Ovary (tissue), 10 donors: ENCODE measurements at places on chromosomes 16 and 17. TPM values are rescaled to one million over a fixed set of nuclear protein-coding genes. Genes with fewer than 3 reads are reported as not detected.

DNA sequence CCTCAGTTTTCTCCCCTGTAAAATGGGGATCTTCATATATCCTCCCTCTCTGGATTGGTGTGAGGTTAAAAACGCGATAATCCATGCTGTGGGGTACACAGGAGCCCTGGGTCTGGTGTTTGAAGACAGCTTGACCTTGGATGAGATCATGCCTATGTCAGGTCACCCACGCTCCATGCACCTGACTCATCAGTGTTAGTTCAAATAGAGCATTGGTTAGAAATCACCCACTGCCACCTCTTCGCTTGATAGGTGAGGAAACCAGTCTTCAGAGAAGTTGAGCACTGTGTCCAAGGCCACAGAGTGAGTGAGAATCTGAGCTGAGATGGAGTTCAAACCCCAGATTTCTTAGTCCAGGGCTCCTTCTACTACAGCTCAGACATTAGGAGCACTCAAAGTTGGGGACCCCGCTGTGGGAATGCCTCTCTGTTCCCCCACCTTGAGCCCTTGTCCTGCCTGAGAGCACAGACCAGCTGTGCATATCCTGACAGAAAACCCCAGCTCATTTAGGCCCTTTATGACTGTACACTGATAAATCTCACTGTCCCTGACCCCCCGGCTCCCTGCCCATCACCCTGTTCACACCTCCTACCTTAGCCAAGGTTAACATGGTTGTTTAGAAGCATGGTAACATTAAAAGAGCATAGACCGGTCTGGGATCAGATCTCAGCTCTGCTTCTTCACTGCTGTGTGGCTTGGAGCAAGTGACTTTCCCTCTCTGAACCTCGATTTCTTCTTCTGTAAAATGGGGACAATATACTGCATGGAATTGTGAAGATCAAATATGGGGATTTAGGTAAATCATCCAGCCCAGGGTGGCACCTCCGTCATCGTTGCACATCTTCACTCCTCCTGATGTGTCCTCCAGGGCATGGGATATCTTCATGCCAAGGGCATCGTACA is 22.4 kb upstream of the LGALS9 start:
- DNase-seq, result no peak

DNA sequence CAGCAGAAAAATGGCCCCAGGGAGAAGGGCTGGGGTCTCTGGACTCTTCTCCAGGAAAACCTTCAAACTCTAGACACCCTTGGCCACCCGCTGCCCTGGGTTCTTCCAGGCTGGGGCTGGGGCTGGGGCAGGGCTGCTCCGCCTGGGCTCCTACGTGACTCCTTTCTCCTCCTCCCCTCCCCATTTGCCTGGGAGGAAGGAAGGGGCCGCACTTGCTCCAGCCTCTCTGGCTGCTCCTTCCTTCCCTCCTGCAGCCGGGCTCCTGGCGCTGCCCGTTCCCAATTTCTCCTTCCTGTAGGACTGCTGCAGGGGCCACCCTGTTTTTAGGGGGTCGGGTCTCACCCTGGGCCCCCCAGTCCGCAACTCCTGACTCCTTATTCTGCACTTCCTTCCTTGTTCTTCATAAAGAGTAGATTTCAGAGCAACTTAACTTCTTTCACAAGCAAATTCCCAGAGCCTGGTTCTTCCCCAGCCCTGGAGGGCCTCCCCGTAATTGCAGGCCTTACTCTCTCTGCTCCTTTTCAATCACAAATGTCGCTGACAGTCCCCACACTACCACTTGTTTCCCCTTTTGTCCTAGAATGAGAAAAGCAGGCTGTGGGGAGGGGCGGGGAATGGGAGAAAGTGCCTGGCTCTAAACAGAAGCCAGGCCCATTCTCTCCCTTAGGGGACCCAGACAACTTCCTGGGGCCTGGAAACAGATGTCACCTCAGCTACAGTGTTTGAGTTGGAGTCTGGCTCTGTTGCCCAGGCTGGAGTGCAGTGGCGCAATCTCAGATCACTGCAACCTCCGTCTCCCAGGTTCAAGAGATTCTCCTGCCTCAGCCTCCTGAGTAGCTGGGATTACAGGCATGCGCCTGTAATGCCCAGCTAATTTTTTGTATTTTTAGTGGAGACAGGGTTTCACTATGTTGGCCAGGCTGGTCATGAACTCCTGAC is 137.8 kb downstream of the ENGASE start:
- no peak for DNase-seq

DNA sequence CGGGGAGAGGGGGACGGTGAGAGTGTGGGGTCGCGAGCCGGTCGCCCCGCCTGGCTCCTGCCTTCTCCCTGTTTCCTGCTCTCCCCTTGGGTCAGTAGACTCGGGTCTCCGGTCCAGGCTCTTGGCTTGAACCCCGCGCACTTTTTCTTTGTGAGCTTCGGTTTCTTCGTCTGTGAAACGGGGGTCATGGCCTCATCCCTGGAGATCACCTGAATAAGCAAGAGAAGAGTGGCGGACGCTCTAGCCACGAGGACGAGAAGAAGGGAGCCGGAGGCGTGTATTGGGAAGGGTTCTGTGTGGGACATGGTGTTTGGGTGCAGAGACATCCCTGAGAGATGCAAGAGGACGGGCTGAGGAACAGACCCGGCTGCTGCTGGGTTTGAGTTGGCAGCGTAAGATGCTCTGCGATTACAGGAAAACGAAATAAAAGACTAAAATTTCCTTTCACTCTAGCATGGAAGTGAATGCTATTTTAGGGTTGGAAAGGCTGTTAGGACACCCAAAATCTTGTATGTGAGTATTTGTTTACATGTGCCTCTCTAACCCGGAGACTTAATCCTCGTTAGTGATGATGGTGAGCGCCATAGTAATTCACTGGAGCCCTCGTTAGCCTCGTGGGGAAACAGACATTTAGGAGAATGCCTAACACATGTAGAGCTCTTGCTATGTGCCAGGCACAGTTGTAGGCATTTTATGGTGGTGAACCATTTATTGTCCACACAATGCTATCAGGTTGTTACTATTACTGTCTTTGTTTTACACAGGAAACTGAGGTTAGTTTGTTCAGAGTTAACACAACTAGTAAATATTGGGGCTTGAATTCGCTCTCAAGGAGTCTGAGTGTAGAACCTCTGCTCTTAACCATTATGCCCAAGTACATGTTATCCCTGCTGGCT is 646 bp downstream of the KIF22 start:
- no peak for DNase-seq

DNA sequence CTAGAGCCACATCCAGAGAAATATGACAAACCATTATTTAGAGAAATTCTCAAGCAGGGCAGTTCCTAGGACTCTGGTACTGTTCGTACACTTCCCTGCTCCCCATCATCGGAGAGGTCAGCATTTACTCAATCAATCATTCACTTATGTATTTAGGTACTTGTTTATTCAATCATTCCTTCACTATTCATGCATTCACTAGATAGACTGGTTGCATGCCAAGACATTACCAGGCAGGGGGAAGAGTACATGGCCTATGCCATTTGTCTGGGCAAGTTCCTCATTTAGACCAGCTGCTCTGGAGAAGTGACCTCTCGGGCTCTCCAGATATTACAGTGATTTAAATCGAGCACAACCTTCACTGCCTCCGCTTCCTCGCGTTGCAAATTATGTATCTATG is 603.4 kb downstream of the KCNJ2 start:
- no peak for DNase-seq

Gene ABCA9
- 111 TPM for total RNA-seq

Gene OSGIN1
- total RNA-seq, result 2.6 TPM
